CD4-positive, alpha-beta T cell treated with Interleukin-21 for 1 hour (primary cell): ENCODE measurements at places on chromosomes 1 and 21.

GRCh38 chr1:209988706-209989105 is 50.7 kb downstream of the SYT14 start:
- DNase-seq = no peak

- DNase-seq = no peak
These were observed 23.6 kb upstream of the APOBEC4 start for GRCh38 chr1:183676586-183677189.

DNA sequence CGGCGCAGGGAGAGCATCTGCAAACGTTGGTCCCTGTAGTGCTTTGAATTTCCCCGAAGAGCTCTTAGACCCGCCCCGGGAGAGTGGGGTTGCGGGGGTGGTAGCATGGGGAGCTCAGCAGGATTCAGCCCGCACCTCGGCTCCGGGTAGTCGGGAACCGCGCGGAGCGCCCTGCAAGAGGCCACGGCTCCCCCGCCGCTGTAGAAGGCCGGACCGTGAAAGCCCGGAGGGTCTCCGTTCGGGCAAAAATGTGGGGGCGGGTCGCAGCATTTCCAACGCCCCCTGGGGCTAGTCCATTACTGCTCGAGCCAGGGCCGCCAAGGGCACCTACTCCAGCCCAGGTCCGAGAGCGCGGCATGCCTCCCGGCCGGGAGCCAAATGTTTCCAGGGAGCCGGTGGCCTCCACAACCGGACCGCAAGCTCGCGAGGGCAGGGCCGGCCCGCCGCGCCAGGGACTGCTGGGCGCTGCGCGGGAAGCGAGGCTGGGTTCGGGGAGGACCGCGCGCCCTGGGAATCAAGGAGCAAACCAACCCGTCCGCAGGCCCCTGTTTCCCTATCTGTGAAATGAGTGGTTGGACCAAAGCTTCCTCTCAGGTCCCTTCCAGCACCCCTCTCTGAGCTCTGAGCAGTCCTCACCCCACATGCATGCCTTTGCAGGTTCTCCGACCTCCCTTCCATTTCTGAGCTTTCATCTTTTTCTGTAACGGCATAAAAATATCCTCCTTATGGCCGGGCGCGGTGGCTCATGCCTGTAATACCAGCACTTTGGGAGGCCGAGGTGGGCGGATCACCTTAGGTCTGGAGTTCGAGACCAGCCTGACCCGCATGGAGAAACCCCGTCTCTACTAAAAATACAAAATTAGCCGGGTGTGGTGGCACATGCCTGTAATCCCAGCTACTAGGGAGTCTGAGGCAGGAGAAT is 775 bp upstream of the TMEM63A start:
- no peak for DNase-seq

DNA sequence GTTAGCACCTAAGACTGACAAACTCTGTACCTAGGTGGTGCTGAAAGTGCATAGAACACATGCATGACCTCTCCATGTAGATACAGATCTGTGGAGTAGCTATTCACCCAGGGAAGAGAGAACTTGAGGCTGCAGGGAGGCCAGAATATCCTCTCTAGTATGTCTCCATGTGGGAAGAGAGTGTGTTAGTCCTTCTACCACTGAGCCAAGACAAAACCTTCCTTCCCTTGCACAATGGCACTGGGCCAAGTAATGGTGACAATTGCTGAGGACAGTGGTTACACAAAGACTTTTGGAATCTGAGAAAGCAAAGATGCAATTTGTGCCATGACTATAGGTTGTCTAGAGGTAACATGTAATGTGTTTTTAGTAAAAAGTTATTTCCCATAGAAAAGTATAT is 52.3 kb downstream of the C1orf198 start:
- DNase-seq = no peak

GRCh38 chr1:203215573-203215972 is 13.9 kb downstream of the CHIT1 start:
- no peak for DNase-seq

DNA sequence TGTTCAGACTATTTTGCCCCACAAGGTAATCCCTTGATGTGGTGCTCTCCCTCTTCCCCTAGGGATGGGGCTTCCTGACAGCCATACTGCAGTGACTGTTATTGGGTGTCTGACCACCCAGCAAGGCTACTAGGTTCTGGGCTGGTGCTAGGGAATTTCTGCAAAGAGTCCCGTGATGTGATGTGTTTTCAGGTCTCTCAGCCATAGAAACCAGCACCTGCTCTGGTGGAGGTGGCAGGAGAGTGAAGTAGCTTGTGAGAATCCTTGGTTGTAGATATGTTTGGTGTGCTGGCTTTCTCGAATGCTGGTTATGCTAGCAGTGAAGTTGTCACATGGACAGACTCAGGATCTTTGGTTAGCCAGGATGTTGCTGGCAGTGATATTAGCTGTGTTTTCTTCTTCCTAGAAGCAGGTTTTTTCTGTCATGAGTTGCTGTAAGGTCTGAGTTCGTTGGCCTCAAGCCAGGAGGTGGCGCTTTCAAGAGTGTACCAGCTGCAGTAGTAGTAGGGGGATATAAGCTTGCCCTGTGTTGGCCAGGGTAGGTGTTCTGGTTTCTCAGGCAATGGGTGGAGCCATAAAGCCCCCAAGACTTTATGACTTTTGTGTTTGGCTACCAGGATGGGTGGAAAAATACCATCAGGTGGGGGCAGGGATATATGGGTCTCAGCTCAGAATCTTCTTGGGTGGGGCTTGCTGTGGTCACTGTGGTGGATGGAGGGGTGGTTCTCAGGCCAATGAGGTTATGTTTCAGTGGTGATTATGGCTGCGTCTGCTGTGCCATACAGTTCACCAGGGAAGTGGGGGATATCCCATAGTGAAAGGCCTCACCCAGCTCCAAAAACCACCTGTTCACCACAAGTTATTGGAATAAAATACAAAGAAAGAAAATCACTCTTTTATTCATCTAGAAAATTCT is 1112.3 kb downstream of the KCNT2 start:
- DNase-seq = no peak

DNA sequence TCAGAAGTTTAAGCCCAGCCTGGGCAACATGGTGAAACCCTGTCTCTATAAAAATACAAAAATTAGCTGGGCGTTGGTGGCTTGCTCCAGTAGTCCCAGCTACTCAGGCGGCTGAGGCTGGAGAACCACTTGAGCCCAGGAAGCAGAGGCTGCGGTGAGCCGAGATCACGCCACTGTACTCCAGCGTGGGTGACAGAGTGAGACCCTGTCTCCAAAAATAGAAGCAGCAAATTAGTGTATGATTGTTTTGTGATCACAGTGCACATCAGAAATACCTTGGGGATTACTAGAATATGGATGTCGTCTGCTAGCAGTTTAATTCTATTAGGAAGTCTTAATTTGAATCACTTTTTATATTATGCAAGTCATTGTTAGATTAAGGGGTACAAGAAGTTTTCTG is 59.0 kb downstream of the ZBTB17 start:
- DNase-seq = peak; percentile 13

- DNase-seq = no peak
These were observed 21.6 kb upstream of the KCNA2 start for GRCh38 chr1:110627764-110628163.

GRCh38 chr1:243253211-243253925 is 1.7 kb downstream of the CEP170 start:
- no peak for DNase-seq

DNA sequence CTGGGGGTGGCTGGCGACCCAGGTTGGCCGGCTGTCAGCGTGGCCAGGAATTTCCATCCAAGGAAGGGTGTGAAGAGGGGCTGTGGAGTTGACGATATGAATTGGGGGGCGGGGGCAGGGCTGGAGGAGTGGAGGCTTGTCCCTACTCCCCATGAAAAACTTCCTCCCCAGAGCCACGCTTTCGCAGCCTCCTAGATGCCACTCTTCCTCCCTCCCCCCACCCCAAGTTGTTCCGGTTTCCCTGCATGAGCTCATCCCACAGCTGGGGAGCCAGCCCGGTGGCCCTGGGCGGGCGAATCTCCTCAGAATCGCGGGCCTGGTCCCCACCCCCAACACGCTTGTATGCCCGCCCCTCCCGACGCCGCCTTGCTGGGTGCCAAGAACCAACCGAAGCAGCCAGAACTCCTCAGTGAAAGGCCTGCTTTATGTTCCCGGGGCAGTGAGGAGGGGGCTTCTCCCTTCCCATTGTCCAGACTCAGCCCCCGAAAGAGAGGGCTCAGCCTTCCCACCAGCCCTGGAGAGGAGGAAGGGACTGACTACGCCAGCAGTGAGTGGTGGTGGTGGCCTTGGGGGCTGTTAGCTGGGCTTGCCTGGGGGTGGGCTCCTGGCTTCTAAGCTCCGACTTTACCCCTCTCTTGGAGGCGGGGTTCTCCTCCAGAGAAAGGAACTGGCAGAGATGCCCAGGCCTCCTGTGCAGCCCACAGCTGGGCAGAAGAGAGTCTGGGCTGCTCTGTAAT is 1.8 kb upstream of the CSMD2 start:
- DNase-seq = no peak

DNA sequence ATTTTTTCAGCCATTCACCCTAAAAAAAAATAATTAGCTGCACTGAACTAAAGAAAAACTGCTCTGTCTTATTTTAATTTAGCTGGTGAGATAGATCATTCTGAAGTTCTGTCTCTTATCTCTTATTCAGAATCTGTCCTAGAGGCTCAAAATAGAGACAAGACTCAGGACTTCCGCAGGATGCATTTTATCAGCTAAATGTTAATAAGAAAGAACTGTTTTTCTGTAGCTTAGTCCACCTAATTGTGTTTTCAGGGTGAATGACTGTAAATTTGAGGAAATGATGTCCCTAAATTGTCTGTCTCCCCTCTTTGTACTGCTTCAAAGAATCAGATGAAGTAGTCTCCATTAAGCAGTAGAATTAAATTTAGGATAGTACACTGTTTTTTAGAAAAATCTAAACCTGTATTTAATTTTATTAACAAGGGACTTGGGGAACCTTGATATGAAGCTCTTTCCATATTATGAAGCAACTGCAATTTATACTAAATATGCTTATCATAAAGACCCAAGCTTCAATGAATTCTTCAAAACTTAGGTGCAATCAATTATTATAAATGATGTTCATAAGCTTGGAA is 671.9 kb downstream of the RWDD3 start:
- DNase-seq = no peak

- no peak for DNase-seq
These were observed 24.0 kb upstream of the DENND1B start for GRCh38 chr1:197799271-197799670.

DNA sequence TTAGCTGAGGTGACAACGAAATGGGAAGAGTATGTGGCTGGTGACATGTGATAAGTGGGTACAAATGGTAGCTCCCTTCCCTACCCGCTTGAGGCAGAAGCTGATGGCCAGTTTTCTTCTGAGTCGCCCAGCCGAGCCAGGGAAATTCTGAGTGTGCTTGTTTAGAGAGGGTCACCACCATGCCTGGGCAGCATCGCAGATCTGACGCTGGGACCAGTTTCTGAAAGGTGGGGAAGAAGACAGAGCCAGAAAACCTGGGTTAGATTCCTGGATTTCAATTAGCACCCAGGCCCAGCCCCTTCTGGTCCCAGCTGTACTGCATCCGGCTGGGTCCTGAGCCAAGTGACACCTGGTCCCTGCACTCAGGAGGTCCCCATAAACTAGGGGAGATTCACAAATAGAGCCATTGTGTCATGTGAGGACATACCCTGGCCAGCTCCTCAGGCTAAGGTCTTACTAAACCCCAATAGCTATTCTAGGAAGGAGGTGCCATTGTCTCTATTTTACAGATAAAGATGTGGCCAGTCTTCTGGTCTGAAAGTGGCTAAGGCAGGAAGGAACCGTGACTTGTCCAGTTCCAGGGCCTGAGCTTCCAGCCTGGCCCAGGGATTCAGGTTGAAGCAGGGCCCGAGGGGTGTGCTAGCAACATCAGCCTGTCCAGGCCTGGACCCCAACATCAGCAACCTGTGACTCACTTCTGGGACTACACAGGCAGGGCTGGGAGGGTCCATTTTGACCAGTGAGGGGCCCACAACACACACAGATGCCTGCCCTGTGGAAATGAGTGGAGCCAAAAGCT is 1.7 kb upstream of the TMEM61 start:
- DNase-seq = no peak

GRCh38 chr1:108000620-108001111 is 35.7 kb upstream of the VAV3 start:
- no peak for DNase-seq

DNA sequence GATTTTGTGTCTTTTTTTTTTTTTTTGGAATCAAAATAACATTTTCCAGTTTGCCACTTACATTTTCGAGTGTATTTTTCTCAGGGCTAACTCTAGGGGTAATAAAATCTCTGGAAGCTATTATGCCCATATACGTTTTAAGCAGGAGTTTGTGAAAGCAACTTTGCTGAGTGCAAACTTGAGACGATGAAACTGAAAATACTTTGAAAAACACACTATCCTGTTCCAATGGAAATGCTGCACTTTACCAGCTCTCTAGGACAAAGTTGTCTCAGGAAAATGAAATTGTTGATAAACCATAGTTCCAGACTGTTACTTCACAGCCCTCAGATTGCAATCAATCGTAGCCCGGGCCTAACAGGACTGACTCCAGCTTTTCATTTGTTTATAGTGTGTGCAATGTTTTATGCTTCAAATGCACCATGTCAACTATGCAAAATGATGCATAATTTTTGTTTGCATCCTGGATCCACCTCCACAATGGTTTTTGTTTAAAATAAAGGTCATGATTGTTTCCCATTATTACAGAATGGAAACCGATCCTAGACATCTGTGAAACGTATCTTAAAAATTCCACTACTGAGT is 220.6 kb upstream of the PKN2 start:
- DNase-seq = no peak

- no peak for DNase-seq
These were observed at the start of gene NMNAT2 for GRCh38 chr1:183417772-183418491. Gene NMNAT2, minus strand, starts transcription at chr1:183418380. Its CDS starts 113 bp downstream, at chr1:183418267.

DNA sequence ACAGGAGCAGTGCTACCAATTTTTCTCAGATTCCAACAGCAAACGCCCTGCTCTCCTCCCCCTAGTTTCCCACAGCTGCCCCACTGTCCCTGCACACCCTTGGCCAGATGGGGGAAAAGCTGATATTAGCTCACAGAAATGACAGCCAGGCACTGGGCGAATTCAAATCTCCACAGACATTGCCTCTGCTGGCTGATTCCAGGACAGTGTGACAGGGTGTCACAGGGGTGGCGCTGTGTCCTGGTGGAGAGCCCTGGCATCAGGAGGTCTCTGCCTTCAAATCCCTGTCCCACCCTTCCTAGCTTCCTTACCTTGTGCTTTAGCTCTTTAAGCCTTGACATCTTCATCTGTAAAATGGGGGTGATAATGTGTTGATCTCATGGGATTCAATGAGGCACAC is 10.4 kb downstream of the OLIG1 start:
- no peak for DNase-seq

- DNase-seq = no peak
These were observed 100.4 kb downstream of the PSMG1 start for GRCh38 chr21:39082656-39083376.

- no peak for DNase-seq
These were observed 133.6 kb downstream of the SYF2 start for GRCh38 chr1:25098717-25099116.

GRCh38 chr1:30856260-30856790 is 52.2 kb downstream of the SDC3 start:
- no peak for DNase-seq

GRCh38 chr1:25645637-25646400 is 29.2 kb downstream of the MAN1C1 start:
- DNase-seq = no peak

DNA sequence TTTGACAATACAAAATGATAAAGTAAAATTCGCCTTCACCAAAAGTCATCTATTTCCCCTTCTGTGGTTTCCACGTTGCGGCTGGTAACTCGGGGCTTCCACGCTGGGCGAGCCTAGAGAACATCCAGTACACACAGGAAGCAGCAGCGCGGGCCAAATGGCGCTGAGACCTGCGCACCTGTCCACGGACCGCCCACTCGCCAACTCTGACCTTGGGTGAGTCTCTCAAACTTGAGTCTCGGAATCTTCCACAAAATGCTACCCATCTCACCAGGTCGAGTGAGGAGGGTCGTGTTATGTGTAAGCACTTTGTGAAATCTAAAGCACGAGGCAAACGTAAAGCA is 820 bp upstream of the TTF2 start:
- peak; percentile 74 for DNase-seq
